CD4-positive, CD25-positive, alpha-beta regulatory T cell (primary cell): ENCODE measurements at places on chromosomes 3 and 15. TPM values are rescaled to one million over a fixed set of nuclear protein-coding genes. Genes with fewer than 3 reads are reported as not detected.

The ZFAND6 gene
- 94.7 TPM for total RNA-seq

The SLC35G2 gene
- 0.44 TPM for total RNA-seq

The VPS33B gene
- total RNA-seq = 22.2 TPM

DNA sequence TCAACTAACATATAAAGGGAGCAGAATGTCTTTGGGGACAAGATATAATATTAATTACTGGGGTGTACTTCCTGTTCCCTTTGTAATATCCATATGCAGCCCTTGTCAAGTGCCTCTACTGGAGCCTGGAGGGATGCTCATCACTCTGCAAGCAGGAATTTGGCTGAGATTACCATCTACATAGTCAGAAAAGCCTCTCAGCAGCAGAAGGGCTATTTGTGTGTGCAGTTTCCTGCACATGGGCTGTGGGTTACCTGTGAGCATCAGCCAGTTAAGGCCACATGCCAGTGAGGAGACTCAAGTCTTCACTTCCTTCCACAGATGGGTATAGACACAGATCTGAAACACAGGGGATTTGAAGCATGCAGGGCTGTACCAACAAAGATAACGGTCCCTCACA is 278.1 kb upstream of the PLSCR5 start:
- DNase-seq = no peak

DNA sequence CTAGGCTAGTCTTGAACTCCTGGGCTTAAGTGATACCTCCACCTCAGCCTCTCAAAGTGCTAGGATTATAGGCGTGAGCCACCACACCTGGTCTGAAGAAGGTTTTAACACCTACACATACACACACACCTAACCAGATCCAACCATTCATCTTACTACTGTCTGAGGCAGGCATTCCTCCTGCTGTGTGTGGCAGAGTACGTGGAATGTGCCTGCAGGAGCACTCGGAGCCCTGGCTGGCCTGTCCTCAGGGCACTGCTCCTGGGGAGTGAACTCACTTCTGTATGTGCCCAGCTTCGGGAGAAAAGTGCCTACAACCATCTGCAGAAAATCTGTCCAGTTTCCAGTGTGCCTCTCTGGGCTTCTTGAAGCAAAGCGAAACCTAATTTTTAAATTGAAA is 58.2 kb upstream of the LIMD1 start:
- DNase-seq = no peak

DNA sequence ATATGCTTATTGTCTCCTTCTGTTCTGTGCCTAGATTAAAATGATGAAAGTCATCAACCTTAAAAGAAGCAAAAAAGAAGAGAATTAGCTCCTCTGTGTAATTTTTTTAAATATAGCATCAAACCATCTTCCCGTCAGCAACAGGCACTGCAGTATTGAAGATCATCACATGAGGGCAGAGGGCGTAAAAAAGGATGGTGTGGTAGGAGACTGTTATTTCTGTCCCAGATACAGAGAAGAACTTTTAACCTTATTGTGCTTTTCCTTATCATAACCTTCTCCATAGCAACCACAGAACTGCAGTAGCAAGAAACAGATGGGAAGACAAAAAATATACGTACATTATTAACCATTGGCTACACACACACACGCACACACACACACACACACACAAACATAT is 88.8 kb downstream of the IGSF11 start:
- no peak for DNase-seq

DNA sequence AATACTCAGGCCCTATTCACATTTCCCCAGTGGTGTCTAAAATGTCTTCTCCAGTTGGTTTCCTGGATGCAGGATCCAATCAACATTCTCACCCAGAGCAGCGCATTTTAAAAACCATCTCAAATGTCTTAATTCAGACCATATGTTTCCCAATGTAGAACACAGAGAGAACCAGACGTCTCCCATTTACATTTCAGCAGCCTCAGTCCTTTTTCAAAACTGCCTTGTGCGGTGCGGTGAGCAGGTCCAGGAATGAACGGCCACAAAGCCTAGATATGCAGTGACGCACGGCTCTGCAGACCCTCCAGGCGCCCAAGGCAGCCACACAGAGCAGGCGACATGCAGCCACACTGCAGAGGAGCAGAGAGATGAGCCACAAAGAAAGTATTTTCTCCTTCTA is 66.1 kb upstream of the MEX3B start:
- no peak for DNase-seq
